ENCODE measurements at places on chromosomes 16 and 17.
A peak's percentile ranks its signal among the peaks of the same experiment; 100 is the strongest.

DNA sequence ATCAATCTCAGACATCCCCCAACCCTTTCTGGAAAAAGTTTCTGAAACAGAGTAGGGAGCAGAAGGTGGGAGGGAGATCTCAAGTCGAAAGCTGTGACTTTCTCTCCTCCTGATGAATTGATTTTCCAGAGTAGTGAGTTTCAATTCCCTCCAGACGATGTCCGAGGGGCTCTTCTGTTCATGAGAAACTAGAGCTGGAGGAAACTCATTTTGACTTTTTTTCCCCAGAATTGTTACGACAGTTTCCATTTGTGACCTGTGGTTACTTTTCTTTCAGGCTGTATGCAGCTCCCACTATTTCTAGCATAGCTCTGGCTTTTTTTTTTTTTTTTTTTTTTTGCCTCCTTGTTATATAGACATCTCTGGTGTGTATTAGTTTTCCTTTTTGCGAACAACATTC lies 422.1 kb upstream of the SALL1 start:
- DNase-seq = no peak

GRCh38 chr17:75683583-75683982 lies 16.4 kb downstream of the SAP30BP start:
- DNase-seq = no peak

DNA sequence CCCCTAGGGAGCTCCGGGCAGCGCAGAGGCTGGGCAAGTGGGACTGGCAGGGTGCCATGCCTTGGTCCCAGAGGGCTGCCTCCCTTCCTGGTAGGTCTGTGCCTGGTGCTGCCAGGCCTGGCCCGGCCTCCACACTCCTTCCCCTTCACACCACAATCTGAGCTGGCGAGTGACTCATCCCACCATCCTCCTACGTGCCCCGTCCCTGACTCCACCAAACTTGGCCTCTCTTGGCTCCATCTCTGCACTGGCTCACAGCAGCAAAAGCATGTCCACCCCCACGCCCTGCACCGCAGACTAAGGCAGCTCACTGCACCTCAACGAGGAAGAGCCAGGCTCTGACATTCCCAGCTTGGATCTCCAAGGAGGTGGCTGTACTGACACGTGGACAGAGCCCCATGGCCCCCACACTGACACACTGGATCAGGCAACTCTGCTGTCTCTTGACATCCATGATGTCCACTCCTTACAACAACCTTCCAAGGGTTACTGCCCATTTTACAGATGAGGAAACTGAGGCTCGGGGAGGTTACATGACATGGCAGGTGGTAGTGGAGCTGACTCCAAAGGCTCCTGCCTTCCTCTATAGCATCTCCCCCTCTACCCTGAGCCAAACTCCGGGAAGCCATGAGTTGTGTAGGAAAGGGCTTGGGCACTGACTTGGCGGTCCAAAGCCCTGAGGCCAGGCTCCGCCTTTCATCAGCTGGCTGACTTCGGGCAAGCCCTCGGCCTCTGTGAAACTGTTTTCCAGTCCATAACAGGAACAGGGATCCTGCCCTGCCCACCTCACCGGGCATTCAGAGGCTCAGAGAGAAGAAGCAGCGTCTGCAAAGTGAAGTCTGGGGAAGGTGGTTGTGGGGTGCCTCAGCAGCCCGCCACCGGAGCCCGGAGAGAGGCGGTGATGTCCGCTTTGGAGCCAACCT lies 20.1 kb upstream of the KRT19 start:
- DNase-seq = peak; percentile 98

DNA sequence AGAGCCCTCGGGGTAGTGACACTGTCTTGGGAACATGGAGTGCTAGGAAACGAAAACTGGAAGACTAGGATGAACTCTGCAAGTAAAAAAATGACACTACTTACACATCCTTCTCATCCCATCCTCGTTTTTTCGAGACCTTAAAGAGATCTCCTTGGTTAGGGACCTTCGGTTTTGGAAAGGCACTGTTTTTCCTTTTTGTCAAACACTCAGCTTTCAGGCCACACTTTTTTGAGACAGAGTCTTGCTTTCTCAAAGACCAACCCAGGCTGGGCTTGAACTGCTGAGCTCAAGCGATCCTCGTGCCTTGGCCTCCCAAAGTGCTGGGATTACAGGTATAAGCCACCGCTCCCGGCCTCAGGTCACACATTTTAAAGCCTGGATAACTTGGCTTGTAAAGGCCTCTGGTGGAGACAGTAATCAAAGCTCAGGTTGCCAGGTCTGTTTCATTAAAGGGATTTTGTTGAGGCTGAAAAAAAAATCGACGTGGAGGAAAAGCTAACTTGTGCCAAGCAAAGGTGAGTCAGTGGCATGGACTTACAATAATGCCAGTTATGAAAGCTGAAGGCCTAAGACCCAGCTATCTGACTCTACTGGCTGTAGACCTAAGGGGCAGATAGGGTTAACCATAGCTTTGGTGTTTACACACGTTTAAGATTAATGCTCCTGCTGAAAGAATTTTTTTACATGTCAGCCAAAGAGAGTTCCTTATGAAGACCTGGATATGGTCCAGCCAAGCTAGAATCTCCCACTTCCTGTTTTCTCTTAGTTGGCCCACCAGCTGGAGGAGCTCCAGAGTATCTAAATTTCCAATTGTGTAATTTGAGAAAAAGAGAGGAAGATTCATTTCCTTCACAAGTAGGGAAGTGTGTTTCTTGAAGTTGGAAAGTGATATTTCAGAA lies 823 bp downstream of the NBR1 start:
- peak; percentile 53 for DNase-seq

DNA sequence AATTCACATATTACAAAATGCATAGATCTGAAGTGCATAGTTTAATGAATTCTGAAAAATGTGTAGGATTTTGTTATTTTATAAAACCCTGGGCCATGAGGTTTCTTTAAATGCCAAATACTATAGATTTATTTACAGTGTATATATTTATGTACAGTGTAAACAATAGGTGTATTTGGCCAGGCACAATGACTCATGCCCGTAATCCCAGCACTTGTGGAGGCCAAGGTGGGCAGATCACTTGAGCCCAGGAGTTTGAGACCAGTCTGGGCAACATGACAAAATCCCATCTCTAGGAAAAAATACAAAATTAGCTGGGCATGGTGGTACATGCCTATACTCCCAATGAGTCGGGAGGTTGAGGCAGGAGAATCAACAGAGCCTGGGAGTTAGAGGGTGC lies 249.4 kb downstream of the PRKCA start:
- DNase-seq = no peak

DNA sequence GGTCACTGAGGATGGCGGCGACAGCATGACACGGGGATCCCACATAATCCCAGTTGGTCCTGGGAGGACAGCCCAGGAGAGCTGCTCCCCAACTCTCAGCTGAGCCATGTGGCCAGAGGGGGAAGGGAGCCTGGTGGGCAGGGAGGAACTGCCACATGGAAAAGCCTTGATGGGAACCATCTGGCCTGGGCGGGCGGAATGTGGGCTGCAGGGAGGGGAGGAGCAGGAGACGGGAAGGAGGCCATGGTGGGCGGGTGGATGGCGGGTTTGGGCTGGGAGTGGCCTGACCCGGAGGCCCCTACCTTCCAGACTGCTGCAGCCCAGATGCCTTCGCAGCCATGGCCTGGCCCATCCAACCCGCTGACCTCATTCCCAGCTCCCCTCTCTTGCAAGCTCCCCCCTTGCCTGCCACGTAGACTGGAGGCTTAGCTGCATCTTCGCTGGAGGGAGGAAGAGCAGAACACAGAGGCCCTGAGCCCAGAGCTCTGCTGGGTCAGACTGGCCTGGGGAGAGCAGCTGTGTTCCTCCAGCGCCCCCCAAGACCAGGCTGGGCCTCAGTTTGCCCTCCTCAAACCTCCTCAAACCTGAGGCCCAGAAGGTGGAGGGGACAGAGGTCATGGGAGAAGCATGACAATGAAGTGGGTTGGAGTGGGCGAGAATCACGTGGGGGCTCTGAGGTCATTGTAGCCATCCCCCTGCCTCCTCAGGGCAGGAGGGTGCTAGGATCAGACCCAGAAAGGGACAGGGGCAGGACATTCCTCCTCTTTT lies 8.2 kb upstream of the COL1A1 start:
- peak; percentile 97 for DNase-seq

GRCh38 chr16:30615358-30616091 lies 5.3 kb upstream of the ZNF689 start:
- no peak for DNase-seq

Measured in stromal cell of bone marrow (primary cell).